RWPE2 (cell line): ENCODE measurements at places on chromosomes 6 and 20.

- DNase-seq, result no peak
These were observed 86.3 kb downstream of the SOD2 start for GRCh38 chr6:159606786-159607185.

- no peak for DNase-seq
These were observed 1286.4 kb downstream of the GRIK2 start for GRCh38 chr6:102679865-102680264.

GRCh38 chr6:143863771-143864170, 503 bp upstream of the ZC2HC1B start:
- DNase-seq, result no peak

- no peak for DNase-seq
These were observed 161.4 kb downstream of the FOXC1 start for GRCh38 chr6:1770968-1771723.

DNA sequence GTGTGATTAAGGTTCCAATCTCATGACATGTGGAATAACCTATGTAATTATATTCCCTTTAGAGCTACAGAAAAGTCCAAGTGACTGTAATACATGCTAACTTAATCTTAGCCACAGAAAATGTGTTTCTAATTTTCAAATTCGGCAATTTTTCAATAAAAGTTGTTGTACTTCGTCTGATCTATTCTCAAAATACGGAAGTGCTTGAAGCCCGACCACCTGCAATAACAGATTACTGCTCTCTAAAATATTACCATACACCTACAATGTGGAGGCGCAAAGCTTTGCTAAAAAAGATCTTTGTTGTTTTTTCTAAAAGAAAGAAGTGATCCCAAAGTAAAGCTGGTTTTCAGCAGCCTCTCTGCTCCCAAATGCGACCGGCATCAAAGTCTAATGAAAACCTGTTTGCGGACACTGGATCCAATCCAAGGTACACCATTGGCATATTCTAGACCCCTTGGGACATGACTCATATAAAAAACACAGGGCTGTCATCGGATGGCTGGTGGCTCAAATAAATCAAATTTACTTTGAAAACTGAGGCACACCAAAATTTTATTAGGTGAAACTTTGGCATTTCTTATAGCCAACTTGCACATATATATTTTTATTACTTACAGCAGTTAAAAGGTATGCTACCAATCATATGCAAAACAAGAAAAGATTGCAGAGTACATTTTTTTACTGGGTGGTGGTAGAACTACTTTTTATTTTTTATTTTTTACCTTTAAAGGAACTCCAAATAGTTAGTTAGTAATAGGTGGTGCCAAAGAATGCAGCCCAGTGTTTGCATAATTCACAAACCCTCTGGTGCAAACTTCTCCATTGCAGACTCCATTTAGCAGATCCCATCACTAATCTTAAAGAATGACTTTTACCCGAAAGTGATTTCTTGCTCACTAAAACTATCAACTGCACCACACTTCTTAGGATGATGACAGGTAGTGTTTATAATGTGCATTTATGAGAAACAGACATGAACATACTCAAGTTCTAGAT, 118.7 kb upstream of the TBX18 start:
- DNase-seq, result no peak
